CD8-positive, alpha-beta T cell (primary cell): ENCODE measurements at places on chromosomes 7 and 10.

DNA sequence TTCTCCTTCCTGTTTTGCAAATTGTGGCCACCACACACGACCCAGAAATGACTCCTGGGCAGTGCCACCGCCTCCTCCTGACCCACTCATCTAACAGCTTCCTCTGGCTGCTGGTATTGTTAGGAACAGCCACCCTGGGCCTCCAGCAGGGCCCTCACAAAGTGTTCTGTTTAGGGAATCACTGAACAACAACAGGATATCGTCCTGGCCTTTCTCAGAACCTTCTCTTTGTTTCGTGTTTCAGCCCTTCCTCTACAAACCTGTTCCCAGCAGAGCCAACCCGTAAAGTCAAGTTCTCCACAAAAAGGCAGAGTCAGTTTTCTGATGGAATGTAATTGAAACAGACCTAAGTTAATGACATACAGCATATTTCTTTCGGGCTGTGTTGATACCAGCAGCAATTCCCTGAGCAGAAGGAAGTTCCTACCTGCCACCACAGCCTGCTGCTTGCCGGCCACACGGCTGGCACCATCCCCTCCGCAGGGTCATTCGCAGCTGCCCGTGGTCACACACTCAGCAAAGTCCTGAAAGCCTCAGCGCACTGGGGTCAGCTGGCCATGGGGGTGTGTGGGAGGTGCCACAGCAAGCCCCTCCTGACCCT, 91.7 kb upstream of the PITRM1 start:
- no peak for DNase-seq

DNA sequence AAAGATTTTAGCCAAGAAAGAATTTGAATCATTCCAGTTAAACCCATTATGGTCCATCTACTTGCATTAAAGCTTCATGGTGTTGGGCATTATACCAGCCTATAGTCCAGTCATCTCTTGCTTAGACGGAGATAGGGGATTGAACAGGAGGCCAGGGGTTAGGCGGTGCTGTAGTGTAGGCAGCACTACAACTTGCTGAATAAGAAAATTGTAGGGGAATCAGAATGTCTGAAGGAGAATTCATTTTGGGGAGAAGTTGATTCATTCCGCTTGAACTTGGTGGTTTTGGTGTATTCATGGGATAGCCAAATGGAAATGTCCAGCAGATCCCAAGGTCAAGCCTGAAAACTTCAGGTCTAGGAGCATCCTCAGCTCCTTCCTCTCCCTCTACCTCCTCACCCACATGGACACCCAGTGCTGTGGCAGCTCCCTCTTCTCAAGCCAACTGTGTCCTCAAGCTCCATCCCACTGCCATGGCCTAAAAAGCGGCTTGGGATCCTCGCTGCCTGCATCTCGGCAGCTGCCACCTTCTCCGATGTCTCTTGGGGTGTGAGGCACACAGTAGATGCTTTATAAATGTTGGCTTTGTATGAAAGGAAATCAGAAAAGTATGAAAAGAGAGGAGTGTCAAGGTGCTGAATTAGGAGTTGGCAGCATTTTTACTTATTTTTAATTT, 63.6 kb upstream of the MNX1 start:
- no peak for DNase-seq

- no peak for DNase-seq
These were observed 102.2 kb upstream of the NANOS1 start for GRCh38 chr10:118927321-118927720.

DNA sequence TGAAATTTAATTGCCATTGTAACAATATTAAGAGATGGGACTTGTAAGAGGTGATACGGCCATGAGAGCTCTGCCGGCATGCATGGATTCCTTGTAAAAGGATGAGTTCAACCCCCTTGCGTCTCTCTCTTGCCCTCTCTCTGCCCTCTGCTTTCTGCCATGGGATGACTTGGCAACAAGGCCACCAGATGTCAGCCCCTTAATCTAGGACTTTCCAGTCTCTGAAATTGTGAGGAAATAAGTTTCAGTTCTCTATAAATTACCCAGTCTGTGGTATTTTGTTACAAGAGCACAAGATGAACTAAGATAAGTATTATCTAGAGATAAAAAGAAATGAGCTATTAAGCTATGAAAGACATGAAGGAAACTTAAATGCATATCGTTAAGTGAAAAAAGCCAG, 145.7 kb upstream of the AHR start:
- DNase-seq = no peak

DNA sequence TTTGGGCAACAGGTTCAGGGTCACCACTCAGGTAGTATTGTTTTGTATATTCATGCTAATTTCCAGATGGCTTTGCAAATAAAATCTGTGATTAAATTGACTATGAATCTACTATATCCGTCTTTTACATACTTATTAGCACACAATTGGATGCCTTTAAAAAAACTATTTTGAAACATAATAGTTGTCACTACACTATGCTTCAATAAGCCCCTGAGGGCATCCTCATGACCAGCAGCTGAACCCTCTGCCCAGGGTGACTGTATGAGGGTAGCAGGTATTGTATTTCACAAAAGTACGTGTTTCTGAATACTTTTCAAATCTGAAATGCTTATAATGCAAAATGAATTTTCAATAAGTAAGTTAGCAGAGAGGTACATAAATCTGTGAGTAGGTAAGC, 97.3 kb downstream of the DNAH11 start:
- DNase-seq = no peak

DNA sequence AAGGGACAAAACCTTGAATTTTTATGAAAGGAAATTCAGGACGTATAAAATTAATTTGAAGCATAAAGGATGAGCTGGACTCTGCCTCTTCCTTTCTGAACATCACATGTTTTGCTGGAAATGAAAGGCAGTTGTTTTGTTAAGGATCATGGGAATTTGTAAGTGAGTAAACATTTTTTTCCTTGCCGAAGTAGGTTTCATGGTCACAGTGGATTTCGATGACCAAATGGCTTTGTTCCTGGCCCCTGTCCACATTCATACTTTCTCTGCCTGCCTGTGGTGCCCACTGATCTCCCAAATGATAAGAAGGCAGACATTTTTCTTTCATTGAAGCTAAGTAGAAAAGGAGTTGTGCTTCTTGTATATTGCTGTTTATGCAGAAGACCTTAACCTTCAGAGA, 104.2 kb downstream of the ARID5B start:
- DNase-seq = no peak

GRCh38 chr7:138898255-138898654, 82.9 kb downstream of the KIAA1549 start:
- peak; percentile 10 for DNase-seq

DNA sequence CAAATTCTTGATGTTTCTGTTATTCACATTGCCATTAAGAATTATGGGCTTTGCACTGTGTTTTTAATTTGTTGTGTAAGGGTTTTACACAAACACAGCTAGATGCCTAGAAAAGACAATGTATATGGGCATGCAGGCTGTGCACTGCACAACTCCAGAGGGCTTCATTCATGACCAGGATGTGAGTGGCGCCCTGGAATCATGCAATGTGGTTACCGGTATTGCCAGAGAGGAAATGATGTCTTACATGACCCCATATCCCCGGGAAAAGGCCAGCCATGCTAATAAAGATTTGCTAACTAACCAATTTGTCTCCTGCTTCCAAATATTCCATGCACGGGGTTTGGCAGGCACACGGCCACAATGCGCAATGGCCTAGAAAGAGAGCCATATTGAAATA, 16.9 kb downstream of the KCNMA1 start:
- DNase-seq = no peak

DNA sequence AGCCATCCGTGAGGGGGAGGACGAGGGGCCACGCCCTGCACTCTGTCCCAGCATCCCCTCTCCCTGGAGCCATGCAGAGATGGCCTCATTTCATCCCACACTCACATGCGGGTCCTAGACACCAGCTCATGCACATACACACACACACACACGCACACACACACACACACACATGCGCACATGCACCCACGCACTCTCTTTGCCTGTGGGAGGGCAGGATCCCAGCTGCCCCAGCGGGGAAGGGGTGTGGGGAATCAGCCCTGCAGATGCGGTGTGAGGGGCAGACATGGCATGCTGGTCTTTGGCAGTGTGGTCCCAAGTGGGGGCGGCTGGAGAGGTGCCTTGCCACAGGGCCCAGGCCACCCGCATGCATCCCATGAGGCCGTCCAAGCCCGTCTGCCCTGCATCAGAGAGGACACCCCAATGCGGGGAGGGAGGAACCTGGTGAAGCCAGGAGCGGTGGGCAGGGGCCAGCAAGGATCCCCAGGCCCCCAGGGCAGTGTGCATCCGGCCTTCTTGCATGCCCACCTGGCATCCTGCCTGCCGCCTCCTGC, 68.1 kb downstream of the LHPP start:
- DNase-seq = no peak

- no peak for DNase-seq
These were observed 25.5 kb downstream of the AKR1B1 start for GRCh38 chr7:134433430-134433829.

DNA sequence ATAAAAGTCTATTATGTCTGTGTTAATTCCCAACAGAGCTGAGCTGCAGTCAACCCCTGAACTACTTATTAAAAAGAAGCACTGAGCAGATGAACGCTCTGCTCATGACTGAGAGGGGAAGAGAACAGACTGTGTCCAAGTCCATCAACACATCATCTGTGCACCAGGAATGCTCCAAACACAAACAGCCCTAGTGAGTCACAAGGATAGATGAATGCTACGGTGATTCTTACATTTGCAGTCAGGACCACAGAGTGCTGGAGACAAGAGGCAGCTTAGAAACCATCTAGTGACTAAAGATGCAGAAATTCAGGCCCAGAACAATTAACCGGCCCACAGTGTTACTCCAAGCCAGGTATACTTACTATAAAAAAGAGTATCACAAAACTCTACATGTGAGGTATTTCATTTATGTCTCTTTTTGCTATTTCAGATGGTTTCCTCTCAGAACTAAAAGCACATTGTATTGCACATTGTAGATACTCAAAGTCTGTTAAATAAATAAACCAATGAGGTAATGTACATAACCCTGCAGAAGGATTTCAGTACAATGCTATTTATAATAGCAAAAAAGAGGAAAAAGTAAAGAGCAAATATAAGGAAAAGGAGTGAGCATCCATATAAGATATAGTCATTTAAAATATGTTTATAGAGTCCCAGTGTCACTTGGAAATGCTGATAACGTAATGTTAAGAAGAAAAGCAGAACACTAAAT, 159.2 kb downstream of the KCNMA1 start:
- DNase-seq = no peak

- DNase-seq = peak; percentile 26
These were observed 1.4 kb downstream of the LARP4B start for GRCh38 chr10:929960-930624.

- no peak for DNase-seq
These were observed 597.3 kb downstream of the CNTNAP2 start for GRCh38 chr7:146713934-146714333.

GRCh38 chr7:38169847-38170246, 8.2 kb upstream of the STARD3NL start:
- DNase-seq = peak; percentile 40

- peak; percentile 58 for DNase-seq
These were observed 34.3 kb downstream of the HTRA1 start for GRCh38 chr10:122495406-122496340.

- no peak for DNase-seq
These were observed 25.5 kb downstream of the ZNRF2 start for GRCh38 chr7:30309842-30310435.

DNA sequence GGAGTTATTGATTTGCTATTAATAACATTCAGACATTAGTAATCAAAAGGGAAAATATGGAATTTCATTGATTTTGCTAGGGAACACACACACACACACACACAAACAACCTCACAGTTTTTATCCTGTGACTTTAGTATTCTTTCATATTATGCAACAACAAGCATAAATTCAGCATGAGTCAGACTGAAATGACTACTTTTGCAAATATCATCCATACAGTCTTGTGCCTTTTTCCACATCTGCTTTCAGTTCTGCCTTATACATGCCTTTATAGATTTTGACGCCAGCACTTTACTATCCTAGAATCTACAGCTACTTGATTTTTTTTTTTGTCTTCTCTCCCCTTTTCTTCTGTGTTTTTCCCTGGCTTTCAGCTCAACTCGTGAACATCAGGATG, 975.8 kb upstream of the LRRTM3 start:
- no peak for DNase-seq

- no peak for DNase-seq
These were observed 76.4 kb upstream of the PRSS58 start for GRCh38 chr7:142334236-142334635.

- no peak for DNase-seq
These were observed 1.3 kb downstream of the KAZALD1 start for GRCh38 chr10:101063050-101063525.

- DNase-seq = no peak
These were observed 28.5 kb downstream of the ZC3HC1 start for GRCh38 chr7:130022623-130023175.

- DNase-seq = no peak
These were observed 21.9 kb downstream of the MNX1 start for GRCh38 chr7:156988343-156989185.

DNA sequence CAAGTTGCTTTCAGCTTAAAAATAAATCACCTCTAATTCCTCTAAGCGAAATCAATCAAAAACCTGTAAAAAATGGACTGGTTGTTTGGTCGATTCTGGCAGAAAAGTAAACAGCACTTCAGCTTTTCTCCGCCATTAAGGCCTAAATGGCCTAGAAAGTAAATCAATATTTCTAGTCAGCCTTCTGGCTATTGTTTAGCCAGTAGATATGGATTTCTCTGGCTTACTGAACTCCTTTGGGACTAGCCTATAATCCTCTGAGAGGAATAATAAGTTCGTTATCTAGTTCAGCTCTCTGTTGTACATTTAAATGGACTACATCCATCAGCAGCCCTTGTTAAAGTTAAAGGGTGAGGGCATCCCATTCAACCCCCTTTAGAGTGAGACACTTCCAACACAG, 400.1 kb upstream of the ETV1 start:
- no peak for DNase-seq

DNA sequence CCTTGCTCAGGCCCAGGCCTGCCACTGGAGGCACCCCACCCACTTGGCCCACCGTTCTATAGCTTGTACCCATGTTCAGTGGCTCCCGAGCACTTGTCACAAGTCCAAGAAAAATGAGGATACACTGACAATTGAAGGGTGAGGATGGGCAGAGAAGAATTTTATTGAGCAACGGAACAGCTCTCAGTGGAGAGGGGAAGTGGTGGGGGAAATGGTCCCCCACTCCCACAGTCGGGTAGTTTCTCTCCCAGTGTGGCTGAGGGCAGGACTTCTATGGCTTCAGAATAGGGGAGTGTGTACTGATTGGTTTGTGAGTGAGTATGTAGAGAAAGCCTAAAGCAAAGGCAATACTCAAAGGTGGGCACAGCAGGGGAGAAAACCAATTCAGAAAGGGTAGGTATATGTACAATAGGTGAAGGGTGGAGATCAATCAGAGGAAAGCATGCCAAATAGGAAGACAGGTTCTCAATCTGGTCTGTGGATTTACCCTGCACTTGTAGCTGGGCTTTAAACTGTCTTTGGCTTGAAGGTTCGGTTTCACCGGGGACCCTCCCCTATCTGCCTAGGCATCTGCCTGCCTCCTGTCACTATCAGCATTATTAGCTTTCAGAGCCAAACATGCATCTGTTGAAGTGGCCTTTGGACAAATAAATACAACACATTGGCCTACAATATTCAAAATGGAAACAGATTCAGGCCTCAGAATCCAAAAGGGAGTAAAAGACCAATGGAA, 8.9 kb upstream of the TSPAN13 start:
- DNase-seq = no peak

- DNase-seq = no peak
These were observed at the start of gene ACTL6B for GRCh38 chr7:100655908-100656674. TSS of gene ACTL6B (minus strand) at chr7:100656448. CDS start at chr7:100656354, 94 bp downstream.

GRCh38 chr10:73907841-73908517, 3.0 kb upstream of the PLAU start:
- DNase-seq = no peak

- no peak for DNase-seq
These were observed 206.1 kb downstream of the RAMP3 start for GRCh38 chr7:45363669-45364068.

GRCh38 chr10:77416311-77417135, 221.1 kb downstream of the KCNMA1 start:
- no peak for DNase-seq
